Right lobe of liver (tissue), 6 donors: ENCODE measurements at places on chromosomes 1 and 21.

DNA sequence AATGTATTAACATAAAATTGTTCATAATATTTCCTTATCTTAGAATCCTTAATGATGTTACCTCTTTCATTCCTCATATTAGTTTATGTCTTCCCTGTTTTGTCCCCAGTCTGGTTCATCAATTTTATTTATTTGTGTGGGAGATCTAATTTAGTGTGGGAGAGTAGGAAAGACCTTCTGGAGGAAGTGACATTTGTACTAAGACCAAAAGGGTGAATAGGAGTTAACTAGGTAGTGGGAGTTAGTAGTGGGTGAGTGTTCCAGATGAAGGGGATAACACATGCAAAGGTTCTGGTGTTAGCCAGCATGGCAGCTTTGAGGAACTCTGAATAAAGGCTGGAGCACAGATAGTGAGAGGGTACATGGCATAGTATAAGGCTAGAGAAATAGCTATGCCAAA is 21.4 kb downstream of the RASAL2 start:
- DNase-seq = no peak

DNA sequence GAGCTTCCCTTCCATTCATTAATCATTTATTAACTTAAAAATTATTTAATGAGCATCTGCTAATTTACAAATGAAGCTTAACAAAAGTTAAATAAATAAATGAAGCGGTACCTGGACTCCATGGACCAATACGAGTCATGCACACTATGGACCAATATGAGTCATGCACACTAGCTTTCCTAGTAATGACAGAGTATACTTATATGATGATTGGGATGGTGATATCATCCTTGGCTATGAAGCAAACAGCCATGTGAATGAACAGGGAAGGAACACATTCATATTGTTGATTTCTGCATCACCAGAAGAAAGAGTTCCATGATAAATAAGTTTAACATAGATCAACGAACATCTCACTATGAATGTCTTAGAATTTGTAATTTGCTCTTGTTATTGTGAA is 109.9 kb downstream of the SPAG17 start:
- no peak for DNase-seq

DNA sequence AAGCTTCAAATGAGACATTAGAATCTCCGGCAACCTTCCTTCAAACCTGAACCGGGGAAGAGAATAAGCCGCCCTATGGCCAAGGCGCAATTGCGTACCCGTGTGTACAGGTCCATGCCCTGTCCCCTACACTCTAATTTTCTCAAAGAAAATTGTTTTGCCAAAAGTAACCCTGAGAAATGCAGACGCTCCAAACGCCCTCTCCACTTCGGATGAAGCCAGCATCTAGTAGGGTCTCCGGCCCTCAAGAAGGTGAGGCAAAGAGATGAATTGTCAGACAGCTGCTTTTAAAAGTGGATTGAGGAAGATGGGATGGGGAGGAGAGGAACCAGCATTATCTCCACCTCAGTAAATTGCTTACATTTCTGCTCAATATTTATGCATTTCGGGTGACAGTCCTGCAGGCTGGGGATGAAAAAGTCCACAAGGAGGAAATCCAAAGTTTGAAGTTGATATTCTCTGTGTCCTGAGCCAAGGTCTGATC is 630 bp upstream of the LHX9 start:
- no peak for DNase-seq

- no peak for DNase-seq
Measured at GRCh38 chr1:21914880-21915640, 22.1 kb downstream of the HSPG2 start.

DNA sequence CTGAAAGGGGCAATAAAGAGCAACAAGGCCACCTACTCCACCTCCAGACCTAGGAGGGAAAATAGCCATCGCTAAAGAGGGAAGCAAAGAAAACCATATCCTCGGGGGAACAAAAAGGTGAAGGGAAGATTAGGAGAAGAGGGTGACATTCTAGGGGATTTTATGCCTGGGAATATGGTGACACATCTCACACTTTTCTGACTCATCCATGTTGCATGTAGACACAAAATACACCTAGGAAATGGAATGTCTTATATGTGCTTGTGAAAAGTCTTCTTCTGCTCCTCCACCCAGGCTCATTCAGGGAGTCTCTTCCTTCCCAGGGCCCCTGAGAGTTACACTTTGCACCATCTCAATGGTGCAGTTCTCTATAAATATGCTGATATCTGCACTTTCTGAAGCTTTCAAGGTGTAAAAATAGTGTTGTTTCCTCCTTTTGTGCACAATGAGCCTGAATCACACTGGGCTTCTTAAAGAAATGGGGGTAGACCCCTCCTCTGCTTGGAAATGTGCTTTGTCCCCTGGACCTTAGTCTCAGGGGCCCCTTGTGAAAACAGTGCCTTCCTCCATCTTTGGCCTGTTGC is 195.9 kb downstream of the CYYR1 start:
- no peak for DNase-seq

GRCh38 chr1:96710708-96711477 is 10.7 kb upstream of the PTBP2 start:
- no peak for DNase-seq

- DNase-seq = no peak
Measured at GRCh38 chr1:208979776-208980175, 603.7 kb upstream of the CAMK1G start.

DNA sequence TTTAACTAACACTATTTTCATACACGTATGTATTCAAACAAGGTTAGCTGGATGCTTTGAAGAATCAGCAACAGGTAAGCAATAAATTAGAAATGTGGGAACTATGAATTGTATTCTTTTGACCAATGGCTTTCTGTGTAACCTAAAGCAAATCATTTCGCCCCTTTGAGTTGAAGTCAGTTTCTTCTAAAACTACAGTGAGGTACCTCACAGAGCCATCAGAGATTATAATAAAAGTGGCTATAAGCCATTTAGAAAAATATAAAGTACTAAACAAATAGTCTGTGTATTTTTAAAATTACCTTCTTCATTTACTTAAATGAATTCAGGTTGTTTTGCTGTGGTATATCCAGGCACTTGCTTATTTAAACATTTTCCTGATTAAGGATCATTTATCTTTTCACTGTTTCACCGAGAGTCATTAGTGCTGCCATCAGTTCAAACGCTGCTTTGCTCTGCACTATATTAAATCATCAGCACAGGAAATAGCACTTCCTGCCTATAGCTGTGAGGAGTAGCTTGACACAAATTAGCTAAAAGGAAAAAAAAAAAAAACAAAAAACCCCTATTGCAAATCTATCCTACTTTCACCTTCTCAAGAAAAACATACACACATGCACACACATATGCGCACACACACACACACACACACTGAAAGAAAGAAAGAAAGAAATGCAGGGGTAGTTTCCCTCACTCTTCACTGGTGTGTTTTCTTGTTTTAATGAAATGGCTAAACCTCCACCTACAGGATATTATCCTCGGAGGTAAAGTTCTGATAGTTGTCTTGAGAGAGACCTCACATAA is 39.8 kb upstream of the C1orf105 start:
- DNase-seq = no peak

DNA sequence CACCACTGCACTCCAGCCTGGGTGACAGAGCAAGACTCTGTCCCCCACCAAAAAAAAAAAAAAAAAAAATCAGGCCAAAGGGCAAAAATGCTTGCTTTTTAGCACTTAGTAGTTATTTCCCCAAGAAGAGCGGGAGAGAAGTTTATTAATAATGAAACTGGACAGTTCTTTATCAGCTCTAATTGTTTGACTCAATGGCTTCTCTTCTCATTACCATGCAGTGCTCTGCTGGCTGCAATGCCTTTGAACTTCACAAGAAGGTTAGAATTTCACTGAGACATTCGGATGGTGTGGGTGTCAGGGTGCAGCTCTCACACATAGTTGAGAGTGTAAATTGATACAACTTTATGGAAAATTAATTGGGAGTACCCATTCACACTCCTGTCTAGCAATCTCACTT is 63.7 kb downstream of the EDARADD start:
- DNase-seq = no peak

DNA sequence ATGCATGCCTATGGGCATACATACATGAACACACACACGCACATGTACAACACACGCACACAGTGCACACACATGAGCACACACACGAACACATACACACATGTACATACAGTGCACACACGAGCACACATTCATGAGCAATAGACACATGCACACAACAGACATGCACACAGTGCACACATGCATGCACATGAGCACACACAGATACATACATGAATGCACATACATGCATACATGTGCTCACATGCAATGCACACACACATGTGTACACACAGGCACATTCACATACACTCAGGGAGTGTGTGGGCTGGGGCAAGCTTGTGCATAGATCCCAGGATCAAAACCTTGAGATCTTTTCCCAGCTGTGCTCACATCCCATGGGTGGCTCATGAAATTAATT is 18.9 kb downstream of the CRYAA start:
- DNase-seq = peak; percentile 21

DNA sequence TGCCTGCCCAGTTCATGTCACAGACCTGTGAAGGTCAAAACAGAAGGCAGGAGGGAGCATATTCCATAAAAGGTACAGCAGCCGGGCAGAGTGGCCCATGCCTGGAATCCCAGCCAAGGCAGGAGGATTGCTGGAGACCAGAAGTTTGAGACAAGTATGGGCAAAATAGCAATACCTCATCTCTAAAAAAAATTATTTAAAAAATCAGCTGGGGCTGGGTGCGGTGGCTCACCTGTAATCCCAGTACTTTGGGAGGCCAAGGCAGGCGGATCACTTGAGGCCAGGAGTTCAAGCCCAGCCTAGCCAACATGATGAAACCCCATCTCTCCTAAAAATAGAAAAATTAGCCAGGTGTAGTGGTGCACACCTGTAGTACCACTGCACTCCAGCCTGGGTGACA is 64.5 kb downstream of the RUNX3 start:
- no peak for DNase-seq

DNA sequence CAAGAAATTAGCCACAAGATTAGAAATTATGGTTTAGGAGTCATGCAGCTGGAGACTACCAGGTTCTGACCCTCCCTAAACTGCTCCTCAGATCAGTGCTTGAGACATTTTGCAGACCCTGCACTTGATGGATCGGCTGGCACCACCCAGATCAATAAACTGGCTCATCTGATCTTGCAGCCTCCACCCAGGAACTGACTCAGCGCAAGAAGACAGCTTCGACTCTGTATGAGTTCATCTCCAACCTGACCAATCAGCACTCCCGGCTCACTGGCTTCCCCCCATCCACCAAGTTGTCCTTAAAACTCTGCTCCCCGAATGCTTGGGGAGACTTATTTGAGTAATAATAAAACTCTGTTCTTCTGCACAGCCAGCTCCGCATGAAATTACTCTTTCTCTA is 40.0 kb downstream of the L1TD1 start:
- no peak for DNase-seq

- DNase-seq = no peak
Measured at GRCh38 chr1:25787760-25788166, 12.2 kb upstream of the SELENON start.

DNA sequence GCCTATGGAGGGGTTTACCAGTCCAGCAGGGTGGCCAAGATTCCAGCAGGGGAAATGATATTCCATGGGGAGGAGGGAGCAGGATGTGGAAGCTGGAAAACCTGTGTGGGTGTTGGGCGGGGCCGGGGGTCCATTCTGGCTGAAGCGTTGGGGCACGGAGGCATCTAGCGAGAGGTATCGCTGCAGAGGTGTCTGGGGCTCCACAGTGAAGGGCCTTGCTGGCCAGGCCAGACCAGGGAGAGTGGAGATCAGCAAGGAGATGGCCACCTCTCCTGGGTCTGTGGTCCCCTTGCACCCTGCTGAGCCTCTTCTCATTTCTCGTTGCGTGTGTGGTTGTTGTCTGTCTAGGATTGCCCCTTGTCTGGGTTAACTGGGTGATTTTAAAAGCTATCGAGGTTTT is 6.2 kb downstream of the COQ8A start:
- DNase-seq = no peak

DNA sequence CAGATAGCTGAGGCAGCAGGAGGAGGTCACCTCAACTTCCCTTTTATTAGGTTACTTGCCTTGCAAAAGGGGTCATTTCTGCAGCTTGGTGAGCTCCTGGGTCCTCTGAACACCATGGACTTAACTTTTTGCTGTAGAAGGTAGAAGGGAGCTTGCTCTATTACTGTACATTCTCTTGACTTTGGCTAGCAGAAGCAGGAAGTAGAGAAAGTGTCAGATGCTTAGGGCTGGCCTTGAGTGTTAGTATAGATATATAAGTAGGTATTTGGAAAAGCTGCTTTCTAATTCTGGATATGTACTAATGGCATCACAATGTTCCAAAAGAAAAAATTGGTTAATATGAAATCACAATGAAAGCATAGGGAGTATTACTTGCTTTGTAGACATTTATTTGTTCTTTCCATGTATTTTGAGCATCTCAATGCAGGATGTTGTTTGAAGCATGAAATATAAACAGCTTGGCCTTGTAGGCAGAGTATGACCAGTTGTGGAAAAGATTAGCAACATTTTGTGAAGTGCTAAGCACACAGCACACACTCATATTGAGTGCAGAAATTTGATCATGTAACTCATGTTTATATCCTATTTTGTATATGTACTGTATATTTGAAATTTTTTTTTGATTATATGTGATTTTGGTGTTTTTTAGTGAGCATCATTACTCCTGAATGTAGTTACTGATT is 108.8 kb downstream of the DYRK1A start:
- no peak for DNase-seq

DNA sequence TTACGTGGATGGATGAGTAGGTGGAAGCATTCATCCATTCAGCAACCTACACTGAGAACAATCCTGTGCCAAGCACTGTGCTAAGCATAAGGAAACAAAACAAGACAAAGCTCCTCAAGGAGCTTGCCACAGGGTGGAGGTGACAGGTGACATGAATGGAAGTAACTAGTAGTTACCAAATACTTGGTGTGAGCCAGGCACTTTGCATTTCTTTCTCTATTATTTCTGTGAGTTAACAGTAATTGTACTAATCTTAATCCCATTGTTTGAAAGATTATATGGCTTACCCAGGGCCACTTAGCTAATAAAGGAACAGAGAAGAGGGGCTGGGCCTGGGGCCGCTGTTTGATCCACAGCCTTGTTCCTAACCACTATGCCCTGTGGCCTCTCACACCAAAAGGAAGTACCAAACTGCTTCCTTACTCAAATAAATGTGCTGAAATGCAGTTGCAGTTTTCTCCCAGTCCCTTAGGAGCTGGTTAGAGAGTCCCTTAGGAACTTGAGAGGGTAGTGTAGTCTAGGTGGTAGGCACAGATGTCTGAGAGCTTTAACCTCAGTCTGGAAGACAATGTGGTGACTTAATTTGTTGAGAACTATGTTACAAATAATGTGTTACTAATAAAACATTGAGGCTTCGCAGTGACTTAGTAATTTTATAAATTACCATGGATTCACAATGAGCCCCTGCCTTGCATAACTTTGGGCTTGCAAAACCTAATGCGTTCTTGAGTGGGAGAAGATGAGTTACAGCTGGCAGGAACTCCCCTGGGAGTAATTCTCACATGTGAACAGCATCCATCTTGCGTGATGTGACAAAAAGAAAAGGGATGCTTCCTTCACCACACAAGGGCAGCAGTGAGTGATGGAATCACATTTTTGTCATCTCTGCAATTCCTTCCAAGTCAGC is 69.8 kb downstream of the MPZL1 start:
- DNase-seq = no peak
